Heart right ventricle (tissue), 16 donors: ENCODE measurements at places on chromosomes 2 and 18. TPM values are rescaled to one million over a fixed set of nuclear protein-coding genes. Genes with fewer than 3 reads are reported as not detected.

Gene ERICH2
- 1.7 TPM for total RNA-seq

DNA sequence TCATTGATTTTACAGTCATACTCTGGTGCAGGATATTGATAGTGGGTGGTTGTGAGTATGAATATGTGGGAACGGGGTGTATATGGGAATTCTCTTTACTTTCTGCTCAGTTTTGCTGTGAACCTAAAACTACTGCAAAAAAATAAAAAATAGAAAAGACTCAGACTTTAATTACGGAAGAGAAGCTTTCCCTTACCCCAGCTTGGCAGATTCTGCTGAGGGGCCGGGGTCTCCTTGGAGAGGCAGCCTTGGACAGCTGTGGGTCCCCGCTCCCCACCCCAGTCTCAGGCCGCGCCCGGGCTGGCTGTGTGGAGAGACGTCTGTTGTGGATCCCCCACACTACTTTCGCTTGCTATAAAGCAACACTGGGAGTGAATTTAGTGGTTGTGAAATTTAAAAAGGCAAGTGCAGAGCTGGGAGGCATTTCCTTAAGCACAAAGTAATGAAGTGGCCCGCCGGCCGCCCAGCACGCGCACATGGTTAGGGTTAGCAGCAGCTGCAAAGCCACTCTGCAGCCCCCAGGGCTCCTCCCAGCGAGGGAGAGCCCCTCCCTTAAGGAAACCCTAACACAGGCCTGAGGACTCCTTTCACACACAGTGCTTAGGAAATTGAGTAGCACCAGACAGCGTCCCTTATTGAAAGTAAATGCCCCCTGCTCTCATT is 102.4 kb downstream of the DDX1 start:
- H3K27ac ChIP-seq: no peak overlapping the region
- H3K27me3 ChIP-seq: no peaks in the 10 kb centered on the region
- no peak for DNase-seq
- H3K4me1 ChIP-seq: no peaks in the 10 kb centered on the region
- no peaks in the 10 kb centered on the region for H3K36me3 ChIP-seq

Gene KCTD1
- 11.7 TPM for total RNA-seq

DNA sequence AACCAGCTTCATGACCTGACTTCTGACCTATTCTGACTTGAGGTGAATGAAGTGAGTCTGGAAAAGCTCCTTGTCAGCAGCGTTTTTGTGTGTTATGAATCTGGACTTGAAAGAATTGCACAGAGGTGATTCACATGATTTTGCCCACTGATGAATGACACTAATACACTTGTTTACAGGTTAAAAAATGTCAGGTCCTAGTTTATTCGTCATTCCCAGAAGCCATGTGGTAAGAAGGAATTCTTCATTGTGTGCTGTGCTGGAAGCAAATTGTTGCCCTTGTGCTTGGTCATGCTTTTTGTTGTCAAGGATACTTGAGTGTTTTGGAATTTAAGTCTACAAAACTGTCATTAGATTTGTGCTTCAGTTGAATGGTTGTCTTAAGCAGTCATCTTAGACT is 15.5 kb downstream of the SEC11C start:
- no peaks in the 10 kb centered on the region for H3K4me1 ChIP-seq
- no peak overlapping the region for H3K27ac ChIP-seq
- no peaks in the 10 kb centered on the region for H3K27me3 ChIP-seq
- H3K4me3 ChIP-seq: no peak overlapping the region

Gene AKAIN1
- not detected for total RNA-seq

- no peaks in the 10 kb centered on the region for H3K27me3 ChIP-seq
- H3K4me3 ChIP-seq: no peak overlapping the region
- peaks cover 13% of the 10 kb centered on the region for H3K4me1 ChIP-seq
- no peak for DNase-seq
- H3K36me3 ChIP-seq: no peaks in the 10 kb centered on the region
These were observed 20.1 kb downstream of the ARID5A start for GRCh38 chr2:96556441-96557330.

GRCh38 chr2:57429831-57430230 is 616.8 kb upstream of the VRK2 start:
- no peaks in the 10 kb centered on the region for H3K4me1 ChIP-seq
- H3K36me3 ChIP-seq: no peaks in the 10 kb centered on the region
- DNase-seq: no peak
- no peak overlapping the region for H3K4me3 ChIP-seq

GRCh38 chr2:152242787-152243472 is 67.4 kb upstream of the STAM2 start:
- H3K4me1 ChIP-seq: no peaks in the 10 kb centered on the region
- H3K27ac ChIP-seq: no peak overlapping the region
- no peaks in the 10 kb centered on the region for H3K36me3 ChIP-seq

Gene MAPK4
- total RNA-seq: 29.6 TPM

Gene UPP2
- not detected for total RNA-seq

DNA sequence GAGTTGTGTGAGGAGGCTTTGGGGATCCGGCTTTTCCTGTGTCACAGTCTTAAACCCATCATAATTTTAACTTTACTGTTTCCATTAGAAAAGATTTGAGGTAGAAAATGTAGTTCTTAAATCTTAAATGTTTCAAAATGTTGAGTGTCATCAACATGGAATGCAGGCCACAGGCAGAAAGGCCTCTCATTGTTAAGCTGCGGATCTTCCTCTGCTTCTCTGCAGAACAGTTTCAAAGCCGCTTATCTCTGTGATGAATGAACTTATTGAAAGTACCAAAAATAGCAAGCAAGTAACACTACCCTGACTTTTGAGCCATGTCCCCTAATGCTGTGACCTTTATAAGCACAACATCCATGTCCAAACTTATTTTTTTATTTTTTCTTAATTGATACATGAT is 1645.8 kb downstream of the DPP10 start:
- no peaks in the 10 kb centered on the region for H3K36me3 ChIP-seq
- no peak for DNase-seq
- no peak overlapping the region for H3K27ac ChIP-seq
- H3K4me1 ChIP-seq: no peaks in the 10 kb centered on the region
- no peaks in the 10 kb centered on the region for H3K27me3 ChIP-seq

DNA sequence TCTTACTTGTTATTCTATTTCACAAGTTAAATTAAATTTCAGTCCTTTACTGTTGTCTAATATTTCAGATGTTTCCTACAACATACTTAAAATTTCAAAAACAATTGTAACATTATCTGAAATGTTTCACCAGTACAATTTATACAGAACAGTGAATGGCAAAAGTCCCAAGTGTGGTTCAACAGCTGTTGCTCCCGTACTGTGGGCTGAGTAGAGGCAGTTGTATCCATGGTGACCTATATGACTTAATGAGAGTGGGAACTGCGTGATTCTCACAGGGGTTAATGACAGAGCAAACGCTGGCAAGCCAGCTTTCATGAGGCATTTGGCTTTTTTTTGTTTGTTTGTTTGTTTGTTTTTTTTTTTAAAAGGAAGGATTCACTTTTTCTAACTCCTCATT is 5.3 kb upstream of the PLCL1 start:
- H3K27me3 ChIP-seq: peaks cover 30% of the 10 kb centered on the region
- H3K4me1 ChIP-seq: no peaks in the 10 kb centered on the region

DNA sequence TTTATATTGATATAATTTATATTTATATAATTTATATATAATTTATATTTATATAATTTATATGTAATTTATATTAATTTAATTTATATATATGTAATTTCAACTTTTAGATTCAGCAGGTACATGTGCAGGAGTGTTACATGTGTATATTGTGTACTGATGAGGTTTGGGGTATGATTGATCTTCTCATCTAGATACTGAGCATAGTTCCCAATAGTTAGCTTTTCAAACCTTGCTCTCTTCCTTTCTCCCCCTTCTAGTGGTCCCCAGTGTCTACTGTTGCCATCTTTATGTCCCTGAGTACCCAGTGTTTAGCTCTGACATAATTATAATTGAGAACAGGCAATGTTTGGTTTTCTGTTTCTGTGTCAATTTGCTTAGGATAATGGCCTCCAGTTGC is 1335.3 kb upstream of the CDH2 start:
- H3K36me3 ChIP-seq: no peaks in the 10 kb centered on the region
- no peaks in the 10 kb centered on the region for H3K4me1 ChIP-seq
- no peak overlapping the region for H3K27ac ChIP-seq
- H3K27me3 ChIP-seq: no peaks in the 10 kb centered on the region
- no peak overlapping the region for H3K4me3 ChIP-seq

Gene LYPD1
- 0.16 TPM for total RNA-seq

GRCh38 chr2:150388289-150388625 is 99.2 kb downstream of the RND3 start:
- no peaks in the 10 kb centered on the region for H3K36me3 ChIP-seq
- no peaks in the 10 kb centered on the region for H3K27me3 ChIP-seq
- DNase-seq: no peak
- no peaks in the 10 kb centered on the region for H3K4me1 ChIP-seq

DNA sequence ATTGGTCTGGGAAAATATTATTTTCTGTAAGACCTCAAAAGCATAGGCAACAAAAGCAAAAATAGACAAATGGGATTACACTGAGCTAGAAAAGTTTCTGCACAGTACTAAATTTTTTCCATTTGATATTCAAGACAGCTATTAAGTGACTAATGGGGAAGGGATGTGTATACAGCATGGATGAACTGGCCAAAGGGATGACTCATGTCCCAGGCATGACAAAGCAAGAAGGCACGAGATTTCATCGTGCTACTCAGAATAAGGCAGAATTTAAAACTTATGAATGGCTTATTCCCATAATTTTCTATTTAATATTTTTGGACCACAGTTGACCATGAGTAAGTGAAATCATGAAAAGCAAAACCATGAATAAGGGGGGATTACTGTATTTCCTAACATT is 1250.1 kb upstream of the GYPC start:
- DNase-seq: no peak
- H3K36me3 ChIP-seq: no peaks in the 10 kb centered on the region
- no peak overlapping the region for H3K4me3 ChIP-seq
- no peaks in the 10 kb centered on the region for H3K27me3 ChIP-seq
- H3K27ac ChIP-seq: no peak overlapping the region
- H3K4me1 ChIP-seq: no peaks in the 10 kb centered on the region

- H3K4me3 ChIP-seq: no peak overlapping the region
- H3K27me3 ChIP-seq: no peaks in the 10 kb centered on the region
- DNase-seq: no peak
- no peak overlapping the region for H3K27ac ChIP-seq
These were observed 10.3 kb downstream of the STAMBP start for GRCh38 chr2:73838889-73839534.

DNA sequence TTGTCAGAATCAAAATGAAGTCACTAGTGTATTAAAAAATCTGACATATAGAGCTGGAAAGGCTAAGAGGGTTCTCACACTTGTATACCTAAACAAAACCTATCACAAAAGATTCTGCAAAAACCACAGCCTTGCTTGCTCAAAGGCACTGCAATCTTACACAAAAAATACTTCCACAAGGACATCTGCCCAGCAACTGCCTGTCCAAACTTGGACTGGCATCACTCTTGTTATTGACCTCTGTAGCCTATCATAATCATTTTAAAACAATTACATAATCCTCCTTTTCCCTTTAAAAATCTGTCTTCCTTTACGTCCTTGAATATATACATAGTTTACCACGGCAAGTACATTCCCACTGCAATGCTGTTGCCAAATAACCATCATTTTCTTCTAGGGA is 19.9 kb downstream of the CHMP3 start:
- H3K36me3 ChIP-seq: no peaks in the 10 kb centered on the region
- H3K27ac ChIP-seq: no peak overlapping the region
- no peak for DNase-seq
- H3K27me3 ChIP-seq: no peaks in the 10 kb centered on the region
- peaks cover 35% of the 10 kb centered on the region for H3K4me1 ChIP-seq

DNA sequence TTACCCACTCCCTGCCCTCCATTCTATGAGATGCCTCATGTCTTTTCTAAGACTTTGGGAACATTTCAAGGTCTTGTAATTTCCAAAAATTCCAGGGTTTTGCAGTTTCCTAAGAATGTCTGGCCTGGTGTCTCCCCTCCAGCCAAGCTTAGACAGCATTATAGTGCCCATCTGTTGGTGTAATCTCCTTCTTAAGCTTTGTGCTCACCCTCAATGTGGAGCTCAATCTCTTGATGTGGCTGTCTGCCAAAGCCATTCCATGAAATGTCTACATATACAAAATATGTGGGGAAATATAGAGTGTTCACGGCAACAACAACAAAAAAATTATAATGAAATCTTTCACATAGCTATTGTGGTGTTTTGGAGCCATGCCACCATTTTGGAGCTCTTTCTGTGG is 558.4 kb downstream of the PIK3C3 start:
- no peak overlapping the region for H3K27ac ChIP-seq
- no peak for DNase-seq
- H3K4me3 ChIP-seq: no peak overlapping the region
- no peaks in the 10 kb centered on the region for H3K27me3 ChIP-seq
- no peaks in the 10 kb centered on the region for H3K36me3 ChIP-seq

- no peak overlapping the region for H3K27ac ChIP-seq
- no peaks in the 10 kb centered on the region for H3K36me3 ChIP-seq
These were observed 8.4 kb upstream of the CIDEA start for GRCh38 chr18:12245793-12246135.

DNA sequence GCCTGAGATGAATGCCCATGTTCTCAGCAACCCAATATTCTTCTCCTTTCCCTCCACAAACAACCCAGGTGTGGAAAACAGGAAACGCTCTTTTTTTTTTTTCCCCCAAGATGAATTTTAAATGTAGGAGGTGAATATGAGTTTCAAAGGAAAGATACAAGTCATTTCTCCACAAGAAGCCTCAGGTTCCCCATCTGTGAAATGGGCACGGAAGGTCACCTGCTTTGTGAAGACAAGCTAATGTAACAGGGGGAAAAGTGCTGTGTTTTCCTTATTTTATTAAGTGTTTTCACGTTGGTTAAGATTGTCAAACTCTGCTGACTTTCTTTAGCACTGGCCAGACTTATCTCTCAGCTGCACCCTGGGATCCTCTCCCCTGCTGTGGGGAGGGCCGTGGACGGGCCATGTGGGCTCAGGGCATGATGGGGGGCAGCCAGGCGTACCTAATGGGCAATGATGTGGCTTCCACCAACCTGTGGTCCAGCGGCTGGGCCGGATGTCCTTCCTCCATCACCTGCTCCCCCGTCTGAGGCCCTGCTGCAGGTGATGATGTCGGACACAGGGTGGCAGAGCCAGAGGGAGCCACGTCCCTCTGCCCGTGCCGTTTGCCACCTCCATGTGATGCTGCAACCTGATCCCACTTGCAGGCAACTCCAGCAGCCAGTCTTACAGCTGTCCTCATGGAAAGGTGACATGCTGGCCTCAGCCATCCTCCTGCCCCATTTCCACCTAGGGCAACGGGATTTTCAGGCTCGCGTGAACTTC is 130.0 kb upstream of the PXDN start:
- DNase-seq: no peak
- no peak overlapping the region for H3K27ac ChIP-seq
- no peaks in the 10 kb centered on the region for H3K36me3 ChIP-seq
- H3K4me3 ChIP-seq: no peak overlapping the region

Gene ADGRF3
- total RNA-seq: not detected

Gene STAT4
- 1.2 TPM for total RNA-seq

DNA sequence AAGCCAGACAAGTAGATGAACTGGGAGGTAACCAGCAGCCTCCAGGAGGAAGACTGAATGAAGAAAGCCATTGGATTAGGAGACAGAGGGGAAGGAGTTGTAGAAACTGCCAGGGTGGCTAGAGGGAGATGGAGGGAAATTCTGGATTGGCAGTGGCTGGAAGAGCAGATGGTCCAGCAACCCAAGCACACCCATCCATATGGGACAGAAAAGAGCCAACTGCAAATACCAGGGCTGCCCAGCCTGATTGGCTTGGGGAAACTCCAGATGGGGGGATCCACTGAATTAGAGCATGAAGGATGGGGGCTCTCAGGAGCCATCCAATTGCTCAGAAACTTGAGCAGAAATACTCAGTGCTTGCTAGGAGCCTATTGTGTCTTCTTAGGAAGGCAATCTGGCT is 173.5 kb upstream of the EPB41L3 start:
- H3K27ac ChIP-seq: no peak overlapping the region
- no peak overlapping the region for H3K4me3 ChIP-seq
- H3K27me3 ChIP-seq: no peaks in the 10 kb centered on the region
- H3K36me3 ChIP-seq: no peaks in the 10 kb centered on the region
- no peaks in the 10 kb centered on the region for H3K4me1 ChIP-seq
